HT1080 (cell line): ENCODE measurements at places on chromosomes 2 and 18. TPM values are rescaled to one million over a fixed set of nuclear protein-coding genes. Genes with fewer than 3 reads are reported as not detected.

COL4A3 gene
- total RNA-seq = not detected in 2 replicates

FAM161A gene
- total RNA-seq = 1.4 and 3.1 TPM in 2 replicates

TMEM247 gene
- total RNA-seq = not detected in 2 replicates

STK17B gene
- 21.5 and 22.1 TPM in 2 replicates for total RNA-seq

EFHD1 gene
- total RNA-seq = not detected in 2 replicates

RIT2 gene
- total RNA-seq = not detected in 2 replicates
